Tibial nerve (tissue), 4 donors: ENCODE measurements at places on chromosomes 5 and 9.
A peak's percentile ranks its signal among the peaks of the same experiment; 100 is the strongest.

GRCh38 chr5:157570531-157571200, 4.9 kb downstream of the ADAM19 start:
- DNase-seq: no peak

- DNase-seq: no peak
These were observed 12.7 kb downstream of the PDGFRB start for GRCh38 chr5:150142959-150143349.

- DNase-seq: no peak
These were observed 107.6 kb upstream of the COL5A1 start for GRCh38 chr9:134533850-134534588.

GRCh38 chr9:135147474-135147805, 60.0 kb downstream of the OLFM1 start:
- no peak for DNase-seq

- no peak for DNase-seq
These were observed 10.7 kb downstream of the IDNK start for GRCh38 chr9:83633676-83634075.

- DNase-seq: no peak
These were observed 187.6 kb downstream of the PARP8 start for GRCh38 chr5:50854082-50854481.

GRCh38 chr5:23631302-23632045, 124.1 kb downstream of the PRDM9 start:
- DNase-seq: no peak

- no peak for DNase-seq
These were observed 7.1 kb downstream of the STK10 start for GRCh38 chr5:172180936-172181335.

- DNase-seq: no peak
These were observed 286.0 kb upstream of the TUSC1 start for GRCh38 chr9:25964239-25964638.

DNA sequence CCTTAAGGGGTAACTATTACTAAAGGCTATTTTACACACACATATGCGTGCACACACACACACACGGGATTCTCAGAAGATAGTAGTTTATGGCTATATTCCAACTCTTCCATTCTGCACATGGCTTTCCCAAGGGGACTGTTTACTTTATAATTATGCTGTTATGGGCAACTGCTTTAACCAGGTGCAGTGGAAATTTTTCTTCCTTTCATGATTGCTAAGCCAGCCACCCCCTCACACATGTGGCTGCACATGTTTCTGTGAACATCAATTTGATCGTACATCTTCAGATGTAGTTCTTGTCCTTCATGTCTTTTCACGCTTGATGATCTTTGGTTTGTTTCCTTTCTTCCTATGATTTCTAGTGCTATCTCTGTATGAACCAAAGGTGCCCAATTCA, 37.0 kb downstream of the MRPS30 start:
- DNase-seq: no peak

GRCh38 chr9:115116421-115117284, 1.3 kb downstream of the TNC start:
- DNase-seq: no peak

DNA sequence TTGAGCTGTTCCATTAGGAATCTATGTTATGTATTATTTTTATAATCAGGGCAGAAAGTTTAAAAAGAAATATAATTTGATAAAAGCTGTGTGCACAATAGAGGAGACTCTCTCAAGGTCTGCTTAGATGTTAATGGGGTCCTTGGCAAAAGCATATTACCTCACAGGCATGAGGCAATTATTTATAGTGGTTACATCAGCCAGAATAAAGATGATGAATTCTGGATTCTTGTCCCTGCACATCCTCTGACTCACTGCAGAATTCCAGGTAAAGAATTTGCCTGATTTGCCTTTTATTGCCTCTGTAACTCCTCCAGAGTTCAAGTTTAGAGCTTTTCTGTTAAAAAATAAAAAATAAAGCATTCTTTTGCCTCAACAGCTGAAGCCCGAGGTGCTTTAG, 253.6 kb downstream of the MAST4 start:
- no peak for DNase-seq

DNA sequence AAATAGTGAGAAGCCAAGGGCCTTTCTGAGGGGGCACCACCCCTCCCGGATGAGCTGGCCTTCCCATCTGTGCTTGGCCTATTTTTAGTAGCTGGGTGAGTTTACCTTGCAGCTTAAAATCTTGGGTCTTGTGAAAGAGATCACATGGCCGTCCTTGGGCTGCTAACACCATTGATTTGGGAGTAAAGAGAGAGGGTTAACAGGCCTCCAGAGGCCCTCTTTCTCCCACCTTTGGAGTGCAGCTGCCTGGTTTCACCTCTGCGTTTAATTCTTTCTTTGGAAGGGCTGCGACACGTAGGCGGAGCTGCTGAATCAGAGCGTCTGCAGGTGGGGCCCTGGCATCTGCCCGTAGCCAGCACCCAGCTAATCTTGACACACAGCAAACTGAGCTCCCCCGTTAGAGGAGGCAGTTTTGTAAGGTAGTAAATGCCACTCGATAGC, 12.8 kb downstream of the OLFM1 start:
- DNase-seq: no peak

DNA sequence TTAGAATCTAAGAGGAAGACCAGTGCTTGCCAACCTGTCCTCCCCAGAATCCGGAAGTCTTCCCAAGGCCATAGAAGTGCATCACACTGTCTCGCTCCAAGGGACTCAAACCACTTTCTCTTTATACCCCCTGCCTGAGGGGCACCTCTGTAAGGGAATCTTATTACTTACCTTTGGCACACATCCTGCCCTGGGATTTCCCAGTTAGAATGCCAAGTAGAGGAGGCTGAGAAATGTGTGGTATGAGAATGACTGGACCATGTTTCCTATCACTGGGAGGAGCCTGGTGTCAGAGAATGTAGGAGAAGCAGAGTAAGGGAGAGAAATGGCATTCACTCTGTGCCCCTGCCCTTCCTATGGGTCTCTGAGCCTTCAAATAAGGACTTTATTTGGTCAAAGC, 85.8 kb downstream of the AOPEP start:
- DNase-seq: no peak

DNA sequence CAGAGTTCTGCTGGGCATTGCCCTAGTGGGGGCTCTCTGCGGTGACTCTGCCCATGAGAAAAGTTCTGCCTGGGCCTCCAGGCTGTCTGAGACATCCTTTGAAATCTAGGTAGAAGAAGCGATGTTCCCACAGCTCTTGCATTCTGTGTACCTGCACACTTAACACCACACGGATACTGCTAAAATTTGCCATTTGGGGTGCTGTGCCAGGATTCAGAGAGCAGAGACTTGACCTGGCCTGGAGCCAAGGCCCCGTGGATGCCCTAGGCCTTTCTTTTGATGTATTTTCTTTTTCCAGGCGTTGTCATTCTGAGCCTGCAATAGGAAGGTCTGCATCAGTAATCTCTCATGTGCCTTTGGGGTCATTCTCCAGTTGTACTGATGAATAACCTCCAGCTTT, 89.3 kb upstream of the IL12B start:
- DNase-seq: no peak

- no peak for DNase-seq
These were observed 25.6 kb downstream of the FYB1 start for GRCh38 chr5:39193553-39194465.

DNA sequence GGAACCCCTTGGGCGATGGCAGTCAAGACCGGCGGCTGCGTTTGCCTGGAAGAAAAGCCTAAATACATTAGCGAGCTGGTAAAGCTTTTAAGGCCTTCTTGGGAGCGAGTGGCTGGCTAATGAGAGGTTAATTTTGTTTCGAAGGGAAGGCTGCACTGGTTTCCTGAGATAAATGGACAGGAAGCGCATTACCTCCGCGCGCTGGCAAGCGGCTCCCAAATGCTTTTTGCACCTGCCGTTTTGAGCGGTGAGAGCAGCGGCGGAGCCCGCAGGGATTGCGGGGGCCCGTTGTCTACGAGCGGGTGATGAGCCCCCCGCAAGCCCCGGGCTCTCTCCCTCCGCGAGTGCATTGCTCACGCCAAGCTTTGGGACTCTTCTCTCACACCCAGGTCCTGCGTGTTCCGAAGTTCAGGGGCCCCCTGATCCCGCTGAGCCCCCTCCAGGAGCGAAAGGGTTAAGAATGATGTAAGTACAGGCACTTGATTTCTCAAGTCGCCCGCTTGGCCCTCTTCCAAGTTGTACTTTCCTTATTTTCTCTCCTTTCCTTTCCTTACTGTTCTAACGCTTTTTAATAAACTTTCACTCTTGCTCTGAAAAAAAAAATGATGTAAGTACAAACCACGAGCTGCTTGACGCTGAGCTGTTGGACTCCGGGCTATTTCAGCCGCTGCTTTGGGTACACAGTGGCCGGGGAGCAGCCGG, 3.1 kb upstream of the RGMB start:
- peak; percentile 68 for DNase-seq

- DNase-seq: no peak
These were observed 1156.8 kb upstream of the SEMA6A start for GRCh38 chr5:117731446-117731845.

DNA sequence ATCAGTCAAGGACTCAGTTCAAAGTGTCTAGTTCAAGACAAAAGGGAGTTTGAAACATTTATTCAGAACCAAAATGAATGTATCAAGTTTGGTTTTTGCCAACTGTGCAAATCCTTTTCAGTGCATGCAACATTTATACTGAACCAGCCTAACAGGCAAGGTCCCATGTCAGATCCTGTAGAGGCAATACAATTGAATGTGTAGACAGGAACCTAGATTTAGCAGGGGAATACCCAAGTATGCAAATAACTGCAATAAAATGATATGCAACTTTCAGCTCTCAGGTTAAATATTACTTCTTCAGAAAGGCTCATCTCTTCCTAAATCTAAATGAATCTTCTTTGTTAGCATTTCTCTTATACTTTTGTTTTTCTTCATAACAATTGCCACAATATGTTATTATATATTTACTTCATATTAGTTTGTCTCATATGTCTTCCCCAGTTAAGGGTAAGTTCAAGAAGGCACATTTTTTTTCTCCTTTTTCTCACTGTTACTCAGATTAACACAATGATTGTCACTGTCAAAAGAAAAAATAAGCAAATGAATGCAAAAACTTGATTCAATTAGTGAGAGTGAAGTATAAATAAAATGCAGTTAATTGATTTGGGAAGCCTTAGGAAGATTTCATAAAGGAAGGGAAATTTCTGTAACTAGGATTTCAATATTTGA, 163.9 kb upstream of the RASA1 start:
- DNase-seq: no peak

- no peak for DNase-seq
These were observed 249.3 kb downstream of the CRB2 start for GRCh38 chr9:123605286-123605685.

DNA sequence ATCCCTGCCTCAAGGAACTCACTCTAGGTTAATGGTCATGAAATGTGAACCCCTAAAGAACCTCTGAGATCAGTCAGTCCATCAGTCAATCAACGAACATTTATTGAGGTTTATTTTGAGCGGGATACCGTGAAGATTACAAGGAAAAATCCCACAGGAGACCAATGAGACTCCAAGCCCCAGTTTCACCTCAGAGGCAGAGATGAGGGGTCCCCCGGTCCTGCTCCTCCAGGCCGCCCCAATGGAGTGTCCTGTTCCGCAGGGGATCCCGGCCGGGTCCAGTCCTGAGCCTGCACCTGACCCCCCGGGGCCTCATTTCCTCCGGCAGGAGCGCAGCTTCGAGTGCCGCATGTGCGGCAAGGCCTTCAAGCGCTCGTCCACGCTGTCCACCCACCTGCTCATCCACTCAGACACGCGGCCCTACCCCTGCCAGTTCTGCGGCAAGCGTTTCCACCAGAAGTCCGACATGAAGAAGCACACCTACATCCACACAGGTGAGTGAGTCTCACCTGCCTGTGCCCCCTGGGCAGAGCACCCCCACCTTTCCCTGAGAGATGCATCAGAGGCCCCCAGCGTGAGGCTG, 11.0 kb downstream of the GFI1B start:
- DNase-seq: no peak

GRCh38 chr5:69034898-69035297, 58.9 kb upstream of the SLC30A5 start:
- no peak for DNase-seq

DNA sequence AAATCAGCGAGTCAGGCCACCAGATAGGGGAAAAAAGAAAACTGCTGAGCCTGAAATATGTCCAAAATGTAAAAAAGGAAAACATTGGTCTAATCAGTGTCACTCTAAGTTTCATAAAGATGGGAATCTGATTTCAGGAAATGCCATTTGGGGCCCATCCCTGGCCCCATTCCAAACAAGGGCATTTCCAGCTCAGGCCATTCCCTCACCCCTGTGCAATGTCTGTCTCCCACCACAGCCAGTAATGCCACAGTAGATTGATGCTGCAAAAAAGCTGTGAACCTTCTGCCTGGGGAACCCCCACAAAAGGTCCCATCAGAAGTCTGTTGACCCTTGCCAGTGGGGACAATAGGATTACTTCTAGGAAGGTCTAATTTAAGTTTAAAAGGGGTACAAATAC, 199.6 kb downstream of the YTHDC2 start:
- no peak for DNase-seq

DNA sequence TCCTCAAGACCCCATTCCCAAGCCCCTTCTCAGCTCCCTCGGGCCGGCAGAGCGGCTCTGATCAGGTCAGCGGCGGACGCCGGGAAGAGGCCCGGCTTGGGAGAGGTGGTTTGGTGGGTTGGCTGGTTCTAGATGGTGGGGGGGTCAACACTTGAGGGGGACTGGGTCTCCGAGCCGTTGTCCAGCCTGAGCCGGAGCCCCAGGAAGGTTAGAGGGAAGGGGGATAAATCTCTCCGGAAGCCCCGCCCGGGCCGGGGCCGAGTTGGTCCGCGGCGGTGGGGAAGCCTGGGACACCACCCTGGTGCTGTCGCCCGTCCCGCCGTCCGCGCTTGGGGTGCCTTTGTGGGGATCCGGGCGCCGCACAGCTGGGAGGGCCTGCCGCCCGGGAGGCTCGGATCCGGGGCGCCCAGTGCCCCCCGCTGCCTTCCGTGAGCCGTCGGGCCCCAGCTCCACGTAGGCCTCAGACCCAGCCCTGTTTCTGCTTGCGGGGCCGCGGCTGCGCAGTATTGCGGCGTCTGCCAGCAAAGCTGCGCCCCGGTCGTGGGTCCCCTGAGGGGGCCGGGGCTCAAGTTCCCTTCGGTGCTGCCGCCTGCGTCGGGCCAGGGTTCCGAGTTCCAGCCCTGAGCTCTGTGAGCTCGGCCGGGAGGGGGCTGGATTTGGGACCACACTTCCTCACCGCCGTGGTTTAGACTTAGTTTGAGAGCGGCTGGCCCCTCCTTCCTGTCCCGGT, 542 bp upstream of the TRIM52 start:
- no peak for DNase-seq

- no peak for DNase-seq
These were observed 7.2 kb upstream of the ZNF131 start for GRCh38 chr5:43113546-43113945.

GRCh38 chr9:14096258-14096922, 217.6 kb downstream of the NFIB start:
- no peak for DNase-seq

DNA sequence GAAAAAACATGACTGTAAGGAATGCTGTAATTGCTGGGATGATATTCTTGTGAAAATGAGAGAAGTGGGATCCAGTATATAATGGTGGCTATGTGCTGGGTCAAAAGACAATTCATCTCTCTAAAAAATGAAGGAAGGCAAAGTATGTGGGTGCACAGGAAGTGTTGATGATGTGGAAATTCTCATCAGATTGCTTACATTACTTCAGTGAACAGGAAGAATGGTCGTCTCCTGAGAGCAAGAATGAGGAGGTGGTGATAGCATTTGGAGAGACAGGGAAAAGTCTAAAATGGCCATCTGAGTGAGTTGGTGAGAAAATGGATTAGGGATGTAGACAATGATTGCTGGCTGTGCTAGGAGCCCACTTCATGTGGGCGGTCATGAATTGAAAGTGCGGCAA, 253.5 kb upstream of the NREP start:
- DNase-seq: no peak
